ENCODE measurements at places on chromosomes 5 and 9.

DNA sequence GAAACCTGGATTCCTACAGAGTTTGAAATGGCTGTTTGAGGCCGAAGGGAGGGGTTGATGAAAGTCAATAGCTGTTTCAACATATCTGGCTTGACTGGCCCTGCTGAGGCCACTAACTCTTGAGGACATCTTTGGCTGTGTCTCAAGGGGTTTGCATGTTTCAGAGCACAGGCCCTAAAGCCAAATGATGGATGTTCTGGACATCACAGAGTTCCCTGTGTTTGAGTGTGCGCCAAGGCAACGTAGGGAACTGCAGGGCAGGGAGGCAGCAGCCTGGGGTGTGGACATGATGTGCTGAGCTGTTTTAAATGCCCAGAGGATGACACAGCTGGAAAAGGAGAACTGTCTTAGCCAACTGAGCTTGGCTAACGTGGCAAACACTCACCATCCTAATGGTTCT is 89.6 kb downstream of the RAPGEF1 start:
- no peak for DNase-seq

DNA sequence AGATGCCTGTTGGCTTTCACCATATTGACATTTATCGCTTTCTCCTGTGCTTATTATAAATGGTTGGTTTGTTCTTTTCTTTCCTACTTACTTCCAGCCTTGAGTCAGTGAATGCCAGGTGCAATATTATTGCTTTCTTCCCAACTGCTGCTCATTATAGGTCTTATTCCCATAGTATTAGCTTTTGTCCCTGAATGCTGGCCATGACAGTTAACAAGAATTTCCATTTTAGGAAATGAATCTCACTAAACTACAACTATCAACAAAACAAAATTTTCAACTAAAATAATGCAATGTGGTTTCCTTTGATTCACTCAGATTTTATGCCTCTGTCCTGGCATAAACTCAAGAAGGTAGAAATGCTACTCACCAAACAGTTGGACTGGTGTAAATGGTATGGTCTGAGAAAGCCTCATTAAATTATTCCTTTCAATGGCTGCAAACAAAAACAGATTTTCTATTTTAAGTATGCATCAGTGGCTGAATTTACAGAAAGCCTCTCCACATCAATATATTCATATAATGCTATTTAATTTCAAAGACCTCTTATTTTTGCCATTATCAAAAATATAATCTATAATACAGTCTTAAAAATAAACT is 145.4 kb downstream of the TRPM6 start:
- no peak for DNase-seq

- no peak for DNase-seq
These were observed 198.6 kb downstream of the GADD45G start for GRCh38 chr9:89803403-89803802.

DNA sequence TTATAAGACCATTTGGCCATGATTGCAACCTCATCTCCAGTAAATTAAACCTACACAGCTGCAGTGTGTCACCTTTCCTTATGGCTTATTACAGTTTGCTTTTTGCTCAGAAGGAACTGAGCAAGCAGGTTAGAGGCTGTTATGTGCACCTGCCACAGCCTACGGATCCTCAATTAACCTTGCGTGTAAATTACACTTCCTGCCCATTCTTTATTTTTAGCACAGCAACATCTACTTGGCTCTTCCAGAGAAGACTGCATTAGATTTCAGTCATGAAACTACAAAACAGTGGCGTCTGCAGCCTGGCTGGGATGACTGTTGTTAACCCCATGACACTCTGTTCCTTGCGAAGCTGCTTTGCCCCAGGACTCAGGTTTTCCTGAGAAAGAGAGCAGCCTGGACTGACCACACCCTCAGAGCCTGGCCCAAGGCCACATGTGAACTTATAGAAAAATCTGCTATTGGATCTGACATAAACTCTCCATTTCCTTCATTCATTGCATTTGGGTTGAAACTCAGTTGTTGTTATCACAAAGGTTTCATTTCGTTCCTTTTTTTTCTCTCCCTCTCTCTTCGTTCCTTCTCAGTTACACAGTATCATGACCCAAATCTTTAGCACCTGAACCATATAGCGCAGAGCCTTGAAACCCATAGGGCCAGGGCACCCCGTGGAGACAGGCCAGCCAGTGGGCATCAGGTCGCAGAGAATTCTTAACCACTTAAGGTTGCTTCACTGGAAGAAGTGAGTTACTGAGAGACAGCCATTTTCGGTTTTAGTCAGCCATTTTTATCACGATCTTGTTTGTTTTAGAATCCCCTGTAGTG is 138.6 kb downstream of the PALM2AKAP2 start:
- DNase-seq: peak; percentile 22

GRCh38 chr5:58245476-58245840 is 214.4 kb downstream of the PLK2 start:
- DNase-seq: no peak

DNA sequence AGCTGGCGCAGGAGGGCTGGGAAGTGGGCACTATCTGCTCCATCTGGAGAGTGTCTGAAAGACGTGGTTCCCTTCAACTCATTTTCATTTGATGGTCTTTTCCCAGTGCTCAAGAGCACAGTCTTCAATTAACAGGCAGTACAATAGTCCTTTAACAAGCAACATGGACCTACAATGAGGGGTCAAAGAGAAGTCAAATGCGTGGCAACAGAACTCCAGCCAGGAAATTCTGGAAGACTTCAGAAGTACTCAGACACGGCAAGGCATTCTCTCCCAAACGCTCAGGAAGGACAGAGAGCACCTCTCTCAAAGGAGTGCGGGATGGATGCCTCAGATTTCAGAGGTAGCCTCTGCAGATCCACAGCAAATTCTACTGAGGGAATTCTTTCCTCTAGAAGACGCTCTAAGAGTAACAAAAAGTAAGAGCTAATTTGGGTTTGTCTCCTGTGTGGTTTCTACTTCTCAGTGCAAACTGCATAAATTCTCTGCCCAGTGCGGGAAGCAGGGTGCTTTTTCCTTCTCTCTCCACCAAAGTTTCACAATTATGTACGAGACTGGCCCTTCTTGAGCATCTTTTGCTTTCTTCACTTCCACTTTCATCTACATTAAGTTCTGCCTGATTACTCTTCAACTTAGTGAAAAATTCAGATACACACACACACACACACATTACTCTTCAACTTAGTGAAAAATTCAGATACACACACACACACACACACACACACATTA is 56.4 kb downstream of the LHFPL2 start:
- DNase-seq: no peak
